ENCODE measurements at places on chromosomes 2 and 18. TPM values are rescaled to one million over a fixed set of nuclear protein-coding genes. Genes with fewer than 3 reads are reported as not detected.

GPAT2 gene
- 0.44 TPM for total RNA-seq

TCF7L1 gene
- total RNA-seq: 9.9 TPM

SLC8A1 gene
- total RNA-seq: 0.63 TPM

LHCGR gene
- total RNA-seq: not detected

- peak; percentile 69 for DNase-seq
Observed at GRCh38 chr2:236572482-236572881, 2.9 kb downstream of the ACKR3 start.

GRCh38 chr2:31511376-31511775 lies 69.4 kb downstream of the SRD5A2 start:
- no peak for DNase-seq

DNA sequence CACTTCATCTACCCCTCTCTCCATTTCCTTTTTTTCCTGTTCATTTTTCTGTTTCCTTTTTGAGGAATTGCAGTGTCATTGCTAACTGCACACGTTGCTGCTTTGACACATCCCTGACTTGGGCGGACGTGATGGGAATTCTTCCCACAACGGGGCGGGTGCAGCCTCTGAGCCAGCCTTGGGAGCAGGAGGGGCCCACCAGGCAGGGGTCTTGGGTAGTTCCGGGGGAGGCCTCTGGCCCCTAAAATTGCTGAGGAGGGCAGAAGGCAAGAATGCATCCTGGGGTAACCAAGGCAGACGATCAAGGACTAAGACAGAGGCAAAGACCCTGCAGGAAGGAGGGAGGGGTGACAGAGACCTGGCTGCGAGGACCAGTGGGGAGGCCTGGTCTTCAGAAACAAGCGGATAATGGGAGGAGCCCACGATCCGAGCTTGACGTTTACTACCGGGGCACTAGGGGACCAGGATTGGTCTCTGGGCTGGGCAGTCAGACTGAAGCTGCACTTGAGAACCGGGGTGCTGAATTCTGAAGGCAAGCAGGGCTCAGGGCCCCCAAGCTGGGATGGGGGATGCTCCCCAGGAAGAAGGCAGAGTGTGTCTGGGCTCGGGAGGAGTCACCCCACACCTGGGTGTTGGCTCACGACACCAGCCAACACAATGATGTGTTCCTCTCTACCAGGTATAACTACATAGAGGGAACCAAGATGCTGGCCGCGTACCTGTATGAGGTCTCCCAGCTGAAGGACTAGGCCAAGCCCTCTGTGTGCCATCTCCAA lies 14.8 kb upstream of the CNDP1 start:
- no peak for DNase-seq

Data from H7 (cell line).